ENCODE measurements at places on chromosomes 5 and 9.

GRCh38 chr5:111511174-111511830, 1.0 kb downstream of the STARD4 start:
- DNase-seq: no peak

GRCh38 chr5:120874081-120874862, 410.2 kb downstream of the PRR16 start:
- DNase-seq: no peak

GRCh38 chr5:64603676-64604075, 86.6 kb upstream of the SHISAL2B start:
- no peak for DNase-seq

- DNase-seq: peak; percentile 76
Measured at GRCh38 chr9:91395553-91396471, 27.8 kb downstream of the NFIL3 start.

GRCh38 chr5:123116757-123117156, 27.7 kb downstream of the PRDM6 start:
- no peak for DNase-seq

DNA sequence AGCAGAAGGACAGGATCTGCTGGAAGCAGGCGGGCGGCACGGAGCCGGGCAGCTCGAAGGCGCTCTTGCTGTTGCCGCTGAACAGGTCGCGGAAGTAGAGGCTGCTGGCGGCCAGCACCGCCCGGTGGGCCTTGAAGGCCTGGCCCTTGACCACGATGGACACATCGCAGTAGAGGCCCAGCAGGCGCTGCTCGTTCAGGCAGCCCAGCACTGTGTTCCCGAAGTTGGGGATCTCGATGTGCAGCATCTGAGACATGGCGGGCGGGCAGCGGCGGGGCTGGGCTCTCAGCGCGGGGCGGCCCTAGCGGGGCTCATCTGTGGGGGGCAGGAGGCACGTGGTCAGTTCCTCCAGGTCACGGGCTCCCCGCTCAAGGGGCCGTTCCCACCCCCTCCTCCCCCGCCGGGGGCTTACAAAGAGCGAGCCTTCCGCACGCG, 44.8 kb downstream of the NACC2 start:
- no peak for DNase-seq

GRCh38 chr9:137461663-137462395, 2.7 kb upstream of the NSMF start:
- DNase-seq: peak; percentile 87

DNA sequence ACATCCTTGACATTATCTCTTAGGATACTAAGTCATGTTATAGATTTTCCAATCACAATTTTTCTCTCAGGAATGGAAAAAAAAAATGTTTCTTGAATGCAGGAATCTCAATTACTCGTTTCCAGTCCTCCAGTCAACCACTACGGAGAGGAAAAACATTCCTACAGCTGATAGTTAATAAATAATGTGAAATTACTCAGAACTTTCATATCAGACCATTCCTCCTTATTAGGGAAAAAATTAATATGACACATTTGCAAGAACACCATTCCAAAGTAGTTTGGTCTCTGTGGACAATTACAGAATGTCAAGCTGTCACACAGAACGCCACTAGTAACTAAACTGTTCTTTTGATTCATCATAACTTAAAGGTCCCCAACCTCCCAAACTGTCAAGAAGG, 31.5 kb downstream of the MED27 start:
- no peak for DNase-seq

GRCh38 chr5:74499256-74500050, 141.1 kb downstream of the ENC1 start:
- DNase-seq: no peak

- no peak for DNase-seq
Measured at GRCh38 chr5:121031491-121031890, 567.4 kb downstream of the PRR16 start.

DNA sequence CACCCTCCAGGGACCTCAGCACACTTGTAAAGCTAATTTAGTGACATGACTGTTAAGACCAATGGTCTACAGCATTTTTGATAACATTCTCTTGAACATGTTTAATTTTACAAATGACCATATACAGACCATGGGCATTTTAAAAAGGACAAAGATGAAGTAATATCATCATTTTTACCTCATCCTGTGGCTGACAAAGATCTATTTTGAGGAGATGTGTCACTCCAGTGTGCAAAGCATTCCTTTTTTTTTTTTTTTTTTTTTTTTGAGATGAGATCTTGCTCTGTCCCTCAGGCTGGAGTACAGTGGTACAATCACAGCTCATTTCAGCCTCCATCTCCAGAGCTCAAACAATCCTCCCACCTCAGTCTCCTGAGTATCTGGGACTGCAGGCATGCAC, 118.2 kb upstream of the TBC1D2 start:
- DNase-seq: no peak

- DNase-seq: no peak
Measured at GRCh38 chr5:153613144-153613543, 122.7 kb downstream of the GRIA1 start.

GRCh38 chr9:127451608-127451857, 223 bp downstream of the LRSAM1 start:
- no peak for DNase-seq

- no peak for DNase-seq
Measured at GRCh38 chr9:82410306-82410705, 421.7 kb downstream of the SPATA31D1 start.

- no peak for DNase-seq
Measured at GRCh38 chr5:16883176-16883575, 52.9 kb downstream of the MYO10 start.

DNA sequence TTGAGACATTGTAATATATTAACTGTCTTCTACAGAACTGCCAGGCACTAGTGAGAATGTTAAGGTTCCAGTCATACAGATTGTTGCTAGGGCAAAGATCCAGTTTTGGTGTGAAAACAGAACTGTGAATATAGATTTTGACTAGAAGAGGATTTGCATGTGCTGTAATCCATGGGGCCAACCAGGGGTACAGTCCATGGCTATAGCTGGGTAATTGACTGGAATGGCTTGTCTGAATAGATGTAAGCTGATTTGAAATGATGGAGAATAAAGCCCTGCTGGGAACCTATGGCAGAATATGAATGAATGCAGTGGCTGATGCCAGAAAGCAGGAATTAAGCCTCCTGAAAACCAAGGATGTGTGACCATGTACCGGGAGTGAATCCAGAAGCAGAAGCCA, 748.5 kb upstream of the CDH10 start:
- DNase-seq: no peak

DNA sequence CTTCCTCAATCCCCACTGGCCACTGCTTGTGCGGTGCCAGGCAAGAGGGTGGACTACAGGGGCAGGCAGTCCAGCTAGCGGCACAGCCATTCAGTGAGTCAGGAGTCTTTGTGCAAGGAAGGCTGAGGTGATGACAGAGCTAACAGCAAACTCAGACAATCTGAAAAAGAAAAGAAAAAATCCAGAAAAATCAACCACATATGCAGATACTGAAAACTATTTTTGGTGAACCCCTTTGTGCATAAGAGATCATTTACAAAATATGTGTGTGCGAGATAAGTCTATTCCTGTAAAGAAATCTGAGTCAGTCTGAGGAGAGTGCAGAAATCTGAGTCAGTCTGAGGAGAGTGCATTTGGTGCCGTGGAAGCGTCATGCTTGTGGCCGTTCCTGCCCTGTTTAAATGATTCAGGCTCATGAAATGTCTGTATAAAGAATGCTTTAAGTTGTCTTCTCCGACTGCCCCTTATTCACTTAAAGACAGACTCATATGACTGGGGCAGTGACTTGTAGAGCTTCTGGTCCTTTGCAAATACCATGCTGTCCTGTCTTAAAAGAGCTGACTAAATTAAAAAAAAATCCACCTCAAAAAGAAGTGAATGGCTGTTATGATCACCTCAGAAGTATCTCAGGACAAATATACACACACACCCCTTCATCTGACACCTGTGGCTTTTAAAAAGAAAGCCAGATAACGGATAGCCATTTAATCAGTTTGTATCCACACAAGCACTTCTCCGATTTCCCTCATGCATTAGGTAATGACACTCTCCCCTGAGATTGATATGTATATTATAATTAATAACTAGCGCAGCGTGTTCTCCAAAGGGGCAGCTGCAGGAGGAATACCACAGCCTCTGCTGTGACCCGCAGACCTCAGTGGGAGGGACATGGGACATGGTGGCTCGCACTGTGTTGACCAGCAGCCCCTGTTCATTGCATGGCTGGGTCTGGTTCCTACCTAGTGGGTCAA, 47.3 kb downstream of the TRIO start:
- no peak for DNase-seq

GRCh38 chr5:93099902-93100347, 481.1 kb downstream of the NR2F1-AS1 start:
- DNase-seq: no peak

GRCh38 chr5:149002053-149002452, 60.8 kb downstream of the SH3TC2 start:
- DNase-seq: peak; percentile 27
